ENCODE measurements at places on chromosomes 5 and 9. TPM values are rescaled to one million over a fixed set of nuclear protein-coding genes. Genes with fewer than 3 reads are reported as not detected.
A peak's percentile ranks its signal among the peaks of the same experiment; 100 is the strongest.

GRCh38 chr9:128911529-128912035, 9.2 kb upstream of the PHYHD1 start:
- DNase-seq = peak; percentile 78

GRCh38 chr5:162190-162564, 29.1 kb upstream of the LRRC14B start:
- DNase-seq = no peak

SPINK5 gene
- 0.47 TPM for total RNA-seq

- DNase-seq = no peak
These were observed 129.5 kb downstream of the MLLT3 start for GRCh38 chr9:20492772-20493171.

CDX1 gene
- not detected for total RNA-seq

DNA sequence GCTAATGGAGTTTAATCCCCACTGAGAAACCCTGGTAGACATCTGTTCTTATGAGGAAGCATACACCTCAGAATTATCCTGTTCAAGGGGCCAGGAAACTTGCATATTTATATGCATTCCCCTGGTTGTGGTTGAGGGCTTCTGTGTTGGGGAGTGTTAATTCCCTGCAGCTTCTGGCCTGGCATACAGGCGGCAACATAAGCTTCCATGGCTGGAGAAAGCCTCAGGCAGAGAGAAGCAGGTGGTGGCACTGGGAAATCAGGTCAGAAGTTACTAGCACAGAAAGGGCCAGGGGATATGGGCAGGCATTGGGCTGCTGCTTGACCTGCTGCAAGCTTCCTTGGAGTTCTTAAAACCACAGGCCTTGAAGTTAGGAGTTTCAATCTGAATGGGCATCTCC, 166.1 kb upstream of the SEMA6A start:
- DNase-seq = no peak

- DNase-seq = no peak
These were observed 77.1 kb upstream of the RETREG1 start for GRCh38 chr5:16693879-16694278.

PCDHGC4 gene
- total RNA-seq = 1.8 TPM

- peak; percentile 18 for DNase-seq
These were observed 41.3 kb downstream of the UGCG start for GRCh38 chr9:111937781-111938426.
